ENCODE measurements at places on chromosomes 11 and 22. TPM values are rescaled to one million over a fixed set of nuclear protein-coding genes. Genes with fewer than 3 reads are reported as not detected.
A peak's percentile ranks its signal among the peaks of the same experiment; 100 is the strongest.

- DNase-seq = peak; percentile 62
These were observed 49.9 kb downstream of the STIM1 start for GRCh38 chr11:3905080-3905953.

DNA sequence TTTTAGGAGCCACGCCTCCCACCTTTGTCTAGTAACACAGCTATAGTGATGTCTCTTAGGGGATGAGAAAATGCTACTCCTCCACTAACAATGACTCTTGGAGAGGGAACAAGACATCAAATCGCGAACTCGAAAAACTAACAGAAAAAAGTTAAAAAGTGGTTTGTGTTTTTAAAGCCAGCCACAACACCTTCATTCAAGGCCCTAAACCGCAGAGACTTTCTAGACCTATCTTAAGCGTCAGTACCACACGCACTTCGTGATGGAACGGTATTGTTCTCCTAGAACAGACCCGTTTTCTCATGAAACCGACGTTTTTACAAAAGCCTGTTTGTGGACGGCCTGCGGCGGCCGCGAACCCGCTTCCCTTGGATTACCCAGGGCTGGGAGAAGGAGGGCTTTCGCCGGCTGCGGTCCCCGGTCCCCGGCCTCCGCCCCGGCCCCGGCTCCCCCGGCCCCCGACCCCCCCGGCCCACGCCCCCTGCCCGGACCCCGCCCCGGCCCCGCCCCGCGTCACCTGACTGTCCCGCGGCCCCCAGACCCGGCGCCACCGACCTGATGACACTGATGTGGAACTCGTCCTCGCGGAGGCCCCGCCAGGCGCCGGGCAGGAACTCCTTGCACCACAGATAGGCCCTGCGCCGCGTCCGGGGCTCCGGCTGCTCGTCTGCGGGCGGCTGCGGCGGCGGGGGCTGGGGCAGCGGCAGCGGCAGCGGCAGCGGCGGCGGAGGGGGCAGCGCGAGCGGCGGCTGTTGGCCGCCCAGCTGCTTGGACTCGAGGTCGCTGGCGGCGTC lies 718 bp downstream of the CHKA start:
- peak; percentile 64 for DNase-seq

- no peak for DNase-seq
These were observed 39.2 kb downstream of the ZFTA start for GRCh38 chr11:63729326-63729725.

SEPTIN3 gene
- total RNA-seq = 0.36 TPM

- DNase-seq = no peak
These were observed at the start of gene IZUMO1R for GRCh38 chr11:94303966-94304958. TSS of gene IZUMO1R (plus strand) at chr11:94304580. CDS start at chr11:94305637, 1,057 bp downstream.

- DNase-seq = no peak
These were observed 2.6 kb upstream of the ATP5MGL start for GRCh38 chr22:42642806-42643633.

DNA sequence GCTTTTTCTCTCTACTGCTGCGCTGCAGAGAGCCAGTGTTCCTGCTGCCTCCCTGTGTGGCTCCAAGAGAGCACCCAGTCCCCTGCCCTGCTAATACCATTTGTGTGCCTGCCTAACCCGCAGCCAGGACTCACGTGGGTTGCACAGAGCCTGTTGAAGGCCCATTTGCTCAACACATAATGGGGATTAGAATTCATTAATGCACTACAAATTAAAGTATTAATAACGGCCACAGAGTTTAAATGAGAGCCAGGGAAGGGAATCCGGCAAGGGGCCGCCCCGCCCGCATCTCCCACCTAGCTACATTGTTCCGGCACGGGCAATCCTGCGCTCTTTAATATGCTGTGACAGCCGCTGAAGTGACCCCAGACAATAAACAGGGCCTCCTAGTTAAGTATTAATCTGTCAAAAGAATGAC lies 211.3 kb downstream of the NXPE2 start:
- DNase-seq = no peak

GRCh38 chr22:46373159-46373558 lies 37.6 kb downstream of the TRMU start:
- DNase-seq = no peak

GRCh38 chr22:46663436-46664100 lies 43.4 kb downstream of the GRAMD4 start:
- no peak for DNase-seq

- DNase-seq = no peak
These were observed 452.4 kb upstream of the DDI1 start for GRCh38 chr11:103584021-103584420.

- DNase-seq = peak; percentile 66
These were observed at the start of gene TRIM22 for GRCh38 chr11:5689551-5689983. TSS of gene TRIM22 (plus strand) at chr11:5689790. CDS start at chr11:5696233, 6,443 bp downstream.

- DNase-seq = no peak
These were observed 118.0 kb downstream of the PHF21B start for GRCh38 chr22:44891791-44892190.

CRY2 gene
- total RNA-seq = 66.0 TPM

Data from CD4-positive, alpha-beta memory T cell (primary cell).